ENCODE measurements at places on chromosomes 12 and 14. TPM values are rescaled to one million over a fixed set of nuclear protein-coding genes. Genes with fewer than 3 reads are reported as not detected.

P2RX2 gene
- polyA plus RNA-seq: not detected

SCNN1A gene
- 0.59 TPM for polyA plus RNA-seq

CHGA gene
- polyA plus RNA-seq: not detected

CCDC197 gene
- not detected for polyA plus RNA-seq

PLBD2 gene
- polyA plus RNA-seq: 58.5 TPM

TAS2R43 gene
- polyA plus RNA-seq: not detected

EFS gene
- 4.2 TPM for polyA plus RNA-seq

PDZRN4 gene
- polyA plus RNA-seq: not detected

PNN gene
- 32.3 TPM for polyA plus RNA-seq

LRRC10 gene
- polyA plus RNA-seq: not detected

RASAL1 gene
- not detected for polyA plus RNA-seq
